Activated naive CD4-positive, alpha-beta T cell treated with anti-CD3 and anti-CD28 coated beads, Interleukin-2, amount 10 ng/mL, durations not matched to agents 5 hours and 36 hours (primary cell): ENCODE measurements at places on chromosomes 3 and 15. TPM values are rescaled to one million over a fixed set of nuclear protein-coding genes. Genes with fewer than 3 reads are reported as not detected.

NCEH1 gene
- 4.9 TPM for total RNA-seq

MEGF11 gene
- total RNA-seq, result not detected

CPNE9 gene
- total RNA-seq, result not detected

PCLAF gene
- 88.6 TPM for total RNA-seq

HYAL1 gene
- total RNA-seq, result 0.40 TPM

NCK1 gene
- 38.3 TPM for total RNA-seq

ASB14 gene
- not detected for total RNA-seq

SLC2A2 gene
- not detected for total RNA-seq
